ENCODE measurements at places on chromosomes 12 and 14. TPM values are rescaled to one million over a fixed set of nuclear protein-coding genes. Genes with fewer than 3 reads are reported as not detected.
A peak's percentile ranks its signal among the peaks of the same experiment; 100 is the strongest.

GRCh38 chr14:96852823-96853422 is 55.7 kb downstream of the VRK1 start:
- peak; percentile 78 for DNase-seq

DNA sequence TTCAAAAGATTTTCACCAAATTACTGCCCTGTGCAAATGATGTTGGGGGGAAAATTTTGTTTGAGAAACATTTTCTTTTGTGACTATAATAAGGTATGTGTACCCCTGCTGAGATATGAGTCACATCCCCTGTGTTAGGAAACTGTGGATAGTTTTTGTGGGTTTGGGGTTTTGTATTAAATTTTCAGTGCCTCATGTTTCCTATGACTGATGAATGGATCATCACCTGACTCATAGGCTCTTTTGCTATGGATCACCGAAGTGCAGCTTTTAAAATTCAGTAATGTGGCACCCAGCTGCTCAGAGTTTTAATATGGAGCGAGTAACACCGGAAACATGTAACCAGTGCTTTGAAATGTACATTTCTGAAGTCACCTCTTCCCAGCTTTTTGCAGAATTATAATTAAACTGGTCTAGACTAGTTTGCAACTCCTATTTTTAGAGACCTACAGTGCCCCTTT is 167.4 kb upstream of the HMGA2 start:
- DNase-seq, result peak; percentile 94

The LRRC10 gene
- total RNA-seq, result not detected

- DNase-seq, result no peak
Measured at GRCh38 chr14:92328664-92329255, 5.8 kb downstream of the SLC24A4 start.

- peak; percentile 15 for DNase-seq
Measured at GRCh38 chr12:88726806-88727720, 146.8 kb upstream of the KITLG start.

DNA sequence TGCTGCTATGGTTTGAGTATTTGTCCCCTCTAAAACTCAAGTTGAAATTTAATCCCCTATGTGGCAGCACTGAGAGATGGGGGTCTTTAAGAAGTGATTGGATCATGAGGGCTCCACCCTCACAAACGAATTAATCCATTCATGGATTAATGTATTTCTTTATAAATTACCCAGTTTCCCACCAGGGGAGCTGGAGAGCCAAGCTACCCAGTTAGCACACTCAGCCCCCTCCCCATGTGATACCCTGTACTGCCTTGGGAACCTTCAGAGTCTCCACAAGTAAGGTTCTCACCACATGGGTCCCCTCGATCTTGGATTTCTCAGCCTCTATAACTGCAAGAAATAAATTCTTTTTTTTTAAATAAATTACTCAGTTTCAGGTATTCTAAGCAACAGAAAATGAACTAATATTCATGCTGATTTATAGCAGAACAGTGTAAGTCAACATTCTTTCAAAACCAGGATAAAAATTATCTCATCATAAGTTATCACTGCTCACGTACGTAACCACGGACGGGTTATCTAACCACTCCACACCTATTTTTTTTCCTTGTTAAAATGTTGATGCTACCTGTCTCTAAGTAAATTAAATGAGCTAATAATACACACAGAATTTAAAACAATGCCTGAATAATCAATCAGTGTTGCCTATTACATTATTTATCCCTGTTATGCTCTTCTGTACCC is 3.6 kb downstream of the NAP1L1 start:
- no peak for DNase-seq

- DNase-seq, result no peak
Measured at GRCh38 chr14:92924247-92924646, 1.3 kb downstream of the CHGA start.

The CATSPERB gene
- total RNA-seq, result not detected

DNA sequence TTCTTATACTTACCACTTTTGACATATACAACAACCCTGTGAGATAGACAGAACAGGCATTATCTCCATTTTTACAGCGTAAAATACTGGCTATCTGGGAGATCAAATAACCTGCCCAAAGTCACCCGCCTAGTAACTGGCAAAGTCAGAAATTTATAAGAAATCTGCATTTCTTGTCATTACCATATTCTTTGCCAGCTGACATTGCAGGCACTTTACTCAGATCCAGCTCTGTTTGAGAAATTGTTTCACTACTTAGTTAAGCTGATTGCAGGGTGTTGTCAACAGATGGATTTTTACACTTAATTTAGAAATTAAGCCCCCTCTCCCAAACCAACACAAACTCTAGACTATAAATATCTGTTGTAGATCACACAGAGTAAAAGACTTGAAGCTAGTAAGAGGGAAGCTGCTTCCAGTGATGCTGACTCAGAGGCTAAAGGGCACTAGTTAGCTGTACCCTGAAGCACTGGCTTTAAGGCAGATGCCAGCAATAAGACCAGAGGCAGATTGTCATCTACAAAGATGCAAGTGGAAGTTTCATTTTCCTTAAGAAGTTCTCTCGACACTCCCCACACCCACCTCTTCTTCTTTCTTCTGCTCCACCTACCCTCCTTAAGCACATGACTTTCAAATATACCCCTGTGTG is 153.1 kb downstream of the ANO6 start:
- DNase-seq, result peak; percentile 63

DNA sequence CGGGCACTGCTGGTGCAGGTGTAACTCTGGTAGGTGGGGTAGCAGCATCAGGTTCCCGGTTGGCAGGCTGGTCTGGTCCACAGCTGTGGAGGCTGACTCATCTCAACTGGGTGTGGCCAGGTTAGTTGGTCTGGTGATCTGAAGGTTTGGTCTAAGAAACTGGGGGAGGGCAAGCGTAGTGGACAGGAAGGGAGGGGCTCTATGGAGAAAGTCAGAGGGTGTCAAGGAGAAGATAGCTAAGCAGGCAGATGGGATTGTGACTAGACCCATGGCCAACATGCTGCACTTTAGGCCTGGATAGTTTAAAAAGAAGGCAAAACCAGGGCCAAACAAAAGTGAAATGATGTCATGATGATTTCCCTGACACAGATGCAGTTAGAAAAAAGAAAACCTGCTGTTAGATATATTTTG is 7.9 kb downstream of the TRIM9 start:
- DNase-seq, result no peak
